ENCODE measurements at places on chromosomes 16 and 17. TPM values are rescaled to one million over a fixed set of nuclear protein-coding genes. Genes with fewer than 3 reads are reported as not detected.
A peak's percentile ranks its signal among the peaks of the same experiment; 100 is the strongest.

Gene IL17C
- total RNA-seq: not detected

Gene CORO6
- total RNA-seq: 17.3 TPM

- no peak for DNase-seq
Measured at GRCh38 chr16:15854906-15855703, 1.7 kb downstream of the MYH11 start.

GRCh38 chr17:44079877-44080821 is 9.6 kb downstream of the G6PC3 start:
- DNase-seq: no peak

- no peak for DNase-seq
Measured at GRCh38 chr17:5391678-5392077, 27.8 kb downstream of the NUP88 start.

DNA sequence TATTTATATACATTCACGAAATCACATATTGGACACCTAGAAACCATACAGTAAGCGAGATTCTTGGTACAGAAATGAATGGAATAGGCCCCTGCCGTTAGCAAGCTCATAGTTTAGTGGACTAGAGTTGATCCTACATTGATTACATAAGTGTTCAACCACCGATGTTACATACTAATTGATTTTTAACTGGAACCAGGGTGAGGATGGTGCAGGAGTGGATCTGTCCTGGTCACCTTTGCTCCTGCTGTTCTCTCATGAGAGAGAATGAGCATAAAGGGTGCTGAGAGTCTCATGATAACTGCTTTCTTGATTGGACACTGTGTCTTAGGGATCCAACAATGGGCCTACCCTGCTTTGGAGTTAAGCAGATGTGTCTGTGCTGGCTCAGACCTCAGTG is 13.9 kb downstream of the MAP2K4 start:
- DNase-seq: no peak

DNA sequence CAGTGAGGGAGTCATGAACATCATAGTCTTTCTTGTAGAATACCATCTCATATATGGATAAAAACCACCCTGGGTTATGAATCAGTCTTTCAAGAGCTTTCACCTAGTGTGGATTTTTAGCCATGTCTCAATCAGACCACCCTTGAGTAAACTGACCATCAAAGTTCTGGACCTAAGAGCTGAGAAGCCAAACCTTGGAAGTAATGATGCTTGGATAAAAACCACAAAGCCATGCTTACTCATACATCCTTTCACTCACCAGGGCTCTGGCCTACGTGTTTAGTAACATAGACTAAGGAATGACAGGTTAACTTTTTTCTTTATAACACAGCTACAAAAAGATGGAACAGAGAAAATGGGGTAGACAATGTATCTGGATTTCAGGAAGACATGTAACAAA is 167.2 kb downstream of the STX8 start:
- no peak for DNase-seq

DNA sequence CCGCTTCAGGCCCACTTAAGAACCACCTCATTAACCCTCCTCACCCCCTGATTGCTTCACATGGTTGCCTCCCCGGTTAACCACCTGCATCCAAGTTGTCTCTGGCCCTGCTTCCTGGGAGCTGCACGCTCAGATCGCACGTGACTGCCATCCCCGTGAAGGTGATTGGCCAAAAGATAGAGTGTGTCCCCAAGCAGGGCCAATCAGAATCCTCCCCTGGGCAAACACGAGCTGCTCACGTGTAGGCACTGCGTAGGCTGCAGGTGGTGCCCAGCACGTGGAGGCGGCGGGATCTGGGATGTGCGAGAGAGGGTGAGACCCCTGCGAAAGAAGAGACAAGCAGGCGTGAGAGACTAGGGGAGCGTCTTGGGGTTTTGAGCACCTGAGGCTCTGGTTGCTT is 111.8 kb upstream of the CRHR1 start:
- no peak for DNase-seq

DNA sequence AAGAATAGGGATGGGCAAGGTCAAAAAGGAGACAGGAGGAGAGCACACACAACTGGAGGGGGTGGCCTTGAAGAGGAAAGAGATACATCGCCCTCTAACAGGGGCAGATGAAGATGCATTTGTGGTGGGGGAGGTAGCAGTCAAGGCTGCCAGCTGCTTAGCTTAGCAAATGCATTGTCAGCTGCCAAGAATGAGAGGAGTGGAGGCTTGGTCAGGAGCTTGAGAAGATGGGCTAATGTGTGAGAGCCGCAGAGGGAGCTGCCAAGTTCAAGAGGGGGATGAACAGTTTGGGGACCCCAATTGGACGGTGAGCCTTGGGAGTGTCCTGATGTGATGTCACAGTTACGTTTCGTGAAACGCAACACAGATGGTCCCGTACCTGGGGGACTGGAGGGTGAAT is 28.9 kb upstream of the GNA13 start:
- DNase-seq: no peak

GRCh38 chr16:54647216-54647615 is 283.4 kb upstream of the IRX5 start:
- no peak for DNase-seq

GRCh38 chr16:21603928-21604327 is 4.6 kb downstream of the METTL9 start:
- DNase-seq: no peak

GRCh38 chr17:751269-752001 is 629 bp downstream of the GEMIN4 start:
- peak; percentile 62 for DNase-seq

DNA sequence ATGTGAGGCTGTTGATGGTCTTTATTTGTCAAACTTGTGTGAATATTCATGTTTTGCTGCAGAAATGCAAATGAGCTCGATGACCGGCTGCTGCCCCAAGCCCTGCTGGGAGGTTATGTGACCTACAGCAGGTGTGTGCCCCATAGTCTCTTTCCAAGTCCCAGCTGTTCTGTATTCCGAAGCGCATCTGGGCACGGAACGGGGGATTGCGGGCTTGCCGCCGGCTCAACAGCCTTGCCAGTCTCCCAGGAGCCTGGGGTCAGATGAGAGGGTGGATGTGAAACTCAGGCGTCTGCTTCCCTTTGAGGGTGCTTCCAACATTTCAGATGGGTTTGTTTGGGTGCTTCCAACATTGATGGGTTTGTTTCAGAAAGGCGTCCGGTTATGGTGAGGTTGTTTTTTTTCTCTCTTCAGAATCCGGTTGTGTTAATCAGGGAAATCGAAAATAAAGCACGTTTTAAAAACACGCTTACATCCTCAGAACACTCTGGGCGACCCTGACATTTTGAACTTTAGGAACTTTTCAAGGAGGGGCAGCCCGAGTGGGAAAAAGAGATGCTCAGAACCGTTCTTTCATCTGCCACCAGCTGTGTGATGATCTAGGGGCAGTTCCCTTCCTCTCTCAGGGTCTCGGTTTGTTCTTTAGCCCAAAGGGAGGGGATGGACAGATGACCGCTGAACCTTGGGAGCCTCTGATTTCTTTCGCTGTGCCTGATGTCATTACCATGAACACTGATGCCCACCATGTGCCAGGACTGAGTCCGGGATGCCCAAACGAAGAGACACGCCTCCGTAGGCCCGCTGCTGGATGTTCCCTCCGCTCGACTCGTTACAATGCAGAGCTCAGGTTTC is 47.8 kb upstream of the AMZ2 start:
- peak; percentile 16 for DNase-seq

DNA sequence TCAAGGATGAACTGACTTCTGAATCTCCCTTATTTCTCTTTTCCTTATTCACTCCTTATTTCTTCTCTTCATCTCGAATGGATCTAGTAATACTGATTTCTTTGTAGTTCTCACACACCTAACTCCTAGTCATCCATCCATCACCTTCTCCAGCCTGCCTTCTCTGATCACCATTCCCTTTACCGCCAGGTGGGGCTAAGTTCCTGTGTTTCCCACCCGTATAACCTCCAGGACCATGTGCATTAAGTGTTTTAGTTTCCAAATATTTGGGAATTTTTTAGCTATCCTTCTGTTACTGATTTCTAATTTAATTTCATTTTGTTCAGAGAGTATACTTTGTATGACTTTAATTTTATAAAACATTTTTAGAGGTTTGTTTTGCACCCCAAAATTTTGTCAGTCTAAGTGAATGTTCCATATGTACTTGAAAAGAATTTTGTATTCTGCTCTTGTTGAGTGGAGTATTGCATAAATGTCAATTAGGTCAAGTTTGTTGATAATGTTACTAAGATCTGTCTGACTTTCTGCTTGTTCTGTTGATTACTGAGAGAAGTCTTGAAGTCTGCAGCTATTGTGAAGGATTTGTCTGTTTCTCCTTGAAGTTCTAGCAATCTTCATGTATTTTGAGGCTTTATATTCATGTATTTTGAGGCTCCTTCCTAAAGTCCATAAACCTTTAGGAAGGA is 8.8 kb downstream of the BPTF start:
- DNase-seq: no peak

DNA sequence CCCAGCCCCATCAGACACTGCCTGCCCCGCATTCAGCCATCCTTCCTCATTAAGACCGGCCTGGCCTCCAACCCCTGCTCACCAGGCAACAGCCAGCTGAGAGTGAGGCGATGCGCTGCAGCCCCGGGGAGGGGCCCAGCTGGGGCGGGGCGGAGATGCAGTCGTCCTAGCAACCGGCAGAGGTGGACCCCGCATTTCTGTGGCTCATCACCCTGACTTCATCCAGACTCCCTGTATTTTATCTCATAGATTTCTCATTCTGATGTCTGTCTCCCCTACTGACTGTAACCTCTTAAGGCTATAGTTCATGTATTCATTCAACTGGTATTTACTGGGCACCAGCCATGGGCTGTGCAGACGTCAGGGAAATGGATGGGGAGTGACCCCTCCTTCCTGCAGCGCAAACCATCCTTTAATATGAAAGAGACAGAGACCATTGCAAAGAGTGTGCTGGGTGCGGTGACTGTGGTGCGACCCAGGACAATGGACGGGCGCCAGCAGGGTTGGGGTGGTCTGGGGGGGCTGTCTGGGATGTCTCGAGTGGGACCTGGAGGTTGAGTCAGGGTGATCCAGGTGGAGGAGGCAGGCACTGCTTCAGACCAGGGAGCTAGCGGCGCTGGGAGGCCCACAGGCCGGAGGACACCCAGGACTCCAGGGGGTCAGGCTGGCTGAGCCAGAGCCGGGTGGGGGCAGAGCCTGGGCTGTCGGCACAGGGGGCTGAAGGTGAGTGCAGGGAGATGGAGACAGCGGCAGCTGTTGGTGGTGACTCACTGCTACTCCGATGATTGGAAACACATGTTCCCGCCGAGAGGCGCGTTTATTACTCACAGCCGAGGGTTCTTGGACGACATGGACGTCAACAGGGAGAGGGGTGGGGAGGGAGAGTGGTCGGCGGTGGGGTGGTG is 10.5 kb upstream of the TIMP2 start:
- no peak for DNase-seq

Gene COIL
- 22.6 TPM for total RNA-seq

DNA sequence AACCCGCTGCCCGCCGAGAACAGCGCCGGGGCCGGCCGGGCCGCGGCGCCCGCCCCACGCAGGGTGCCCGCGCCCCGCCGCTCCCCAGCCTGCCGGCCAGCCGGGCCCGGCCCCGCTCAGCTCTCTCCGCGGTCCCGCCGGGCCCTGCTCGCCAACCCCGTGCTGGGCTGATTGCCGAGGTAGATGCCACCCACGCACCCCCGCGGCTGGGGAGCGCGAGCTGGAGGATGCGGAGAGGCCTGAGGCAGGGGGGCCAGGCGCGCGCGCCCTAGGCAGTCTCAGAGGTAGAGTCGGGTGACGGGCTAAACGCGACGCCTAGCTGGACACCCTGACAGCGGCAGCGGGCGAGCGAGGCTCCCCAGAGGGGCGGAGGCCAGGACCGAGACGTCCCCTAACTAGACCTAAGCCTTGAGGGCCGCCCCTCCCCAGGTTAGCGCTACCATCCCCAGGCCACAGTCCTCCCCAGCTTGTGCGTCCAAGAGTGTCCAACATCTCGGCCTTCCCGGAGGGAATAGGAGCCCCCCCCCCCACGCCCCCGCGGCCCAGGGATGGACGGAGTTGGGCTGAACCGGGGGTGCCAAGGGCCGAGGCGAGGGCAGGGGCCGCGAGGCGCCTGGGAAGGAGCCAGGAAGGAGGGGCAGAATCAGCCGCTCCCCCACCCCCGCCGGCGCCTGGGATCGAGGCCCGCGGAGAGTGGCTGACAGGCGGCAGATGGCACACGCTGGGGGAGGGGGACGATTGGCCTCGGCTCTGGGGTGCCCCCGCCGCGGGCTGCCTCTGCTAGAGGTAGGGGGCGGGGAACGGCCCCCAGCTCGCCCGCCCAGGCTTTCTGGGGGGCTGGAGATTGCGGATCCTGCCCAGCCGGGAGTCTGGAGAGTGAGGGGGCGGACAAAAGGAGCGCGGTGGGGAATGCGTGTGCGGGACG is 2.5 kb upstream of the ZNF423 start:
- peak; percentile 51 for DNase-seq

GRCh38 chr16:54318941-54319340 is 32.4 kb upstream of the IRX3 start:
- DNase-seq: no peak

Gene HSD17B1
- 0.76 TPM for total RNA-seq

DNA sequence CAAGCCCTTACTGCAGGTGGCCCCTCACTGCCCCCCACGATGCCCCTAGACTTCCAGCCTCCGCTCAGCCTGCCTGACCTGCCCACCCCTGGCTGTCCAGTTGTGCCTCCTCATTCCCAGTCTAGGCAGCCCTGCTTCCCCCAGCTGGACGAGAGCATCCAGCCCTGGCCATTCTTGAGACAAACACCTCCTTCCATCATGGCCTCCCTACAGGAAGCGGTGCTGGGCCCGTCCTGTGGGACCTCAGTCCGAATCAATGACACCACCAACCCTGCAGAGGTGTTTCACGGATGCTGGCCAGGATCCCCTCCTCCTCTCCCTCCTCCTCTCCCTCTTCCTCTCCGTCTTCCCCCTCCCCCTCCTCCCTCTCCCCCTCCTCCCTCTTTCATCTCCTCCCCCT is 28.3 kb downstream of the CCDC40 start:
- DNase-seq: no peak

GRCh38 chr17:44219616-44220212 is at the start of gene UBTF:
Gene UBTF (minus strand): TSS chr17:44219675. CDS start chr17:44218229, 1,446 bp downstream.
- DNase-seq: no peak

Gene LGALS9
- 22.2 TPM for total RNA-seq

GRCh38 chr17:27380551-27380950 is 75.7 kb upstream of the KSR1 start:
- DNase-seq: no peak

Gene MYH3
- 2.0 TPM for total RNA-seq

GRCh38 chr17:45675892-45676291 is 108.2 kb upstream of the CRHR1 start:
- DNase-seq: no peak

Gene SETD1A
- 24.5 TPM for total RNA-seq

- DNase-seq: no peak
Measured at GRCh38 chr17:28467456-28468025, 5.9 kb upstream of the SLC13A2 start.

DNA sequence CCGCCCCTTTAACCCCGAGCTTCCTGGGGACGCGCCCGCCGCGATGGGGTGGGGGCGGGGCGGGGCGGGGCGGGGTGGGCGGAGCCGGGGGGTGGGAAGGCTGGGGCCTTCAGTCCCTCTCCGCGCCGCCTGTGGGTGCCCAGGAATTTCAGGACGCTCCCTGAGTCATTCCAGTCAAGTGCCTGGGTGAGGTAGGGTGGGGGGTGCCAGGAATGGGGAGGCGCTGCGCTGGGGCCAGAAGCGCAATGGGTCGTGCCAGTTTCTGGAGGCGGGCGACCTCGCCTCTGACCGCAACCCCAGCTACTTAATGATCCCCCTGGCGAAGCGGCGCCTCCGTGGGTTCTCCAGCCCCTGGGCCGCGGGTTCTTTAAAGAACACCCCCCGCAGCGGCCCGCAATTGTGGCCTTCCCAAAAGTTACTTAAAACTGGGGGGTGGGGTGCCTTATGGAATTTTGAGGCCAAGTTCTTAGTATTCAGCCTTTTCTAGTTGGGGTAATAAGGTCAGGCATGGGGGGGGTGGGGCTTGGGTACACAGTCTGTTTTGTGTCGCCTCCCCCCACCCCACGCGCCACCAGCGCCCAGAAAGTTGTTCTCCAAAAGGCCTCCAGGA is 826 bp upstream of the GSE1 start:
- peak; percentile 67 for DNase-seq

Gene VWA3A
- 0.23 TPM for total RNA-seq

All from activated naive CD4-positive, alpha-beta T cell treated with anti-CD3 and anti-CD28 coated beads, Interleukin-2, amount 50 U/mL, for 72 hours (primary cell).